ENCODE measurements at places on chromosomes 5 and 9.

DNA sequence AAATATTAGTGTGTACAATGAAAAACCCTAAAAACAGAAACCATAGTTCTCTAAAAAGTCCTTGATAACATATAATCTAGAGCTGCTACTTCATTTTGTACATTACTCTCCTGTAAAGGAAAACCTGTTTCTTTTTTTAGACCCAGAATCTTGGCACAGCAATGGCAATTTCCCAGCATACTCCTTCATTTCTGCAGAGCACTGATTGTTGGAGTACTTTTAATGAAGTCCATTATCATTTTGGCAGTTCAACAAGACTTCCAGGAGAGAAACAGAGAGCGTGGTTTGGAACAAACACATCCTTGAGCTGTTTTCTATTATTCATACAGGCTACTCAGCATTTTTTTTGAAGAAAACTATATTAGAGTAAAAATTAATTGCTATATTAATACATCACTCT, 22.7 kb upstream of the MROH2B start:
- no peak for DNase-seq

DNA sequence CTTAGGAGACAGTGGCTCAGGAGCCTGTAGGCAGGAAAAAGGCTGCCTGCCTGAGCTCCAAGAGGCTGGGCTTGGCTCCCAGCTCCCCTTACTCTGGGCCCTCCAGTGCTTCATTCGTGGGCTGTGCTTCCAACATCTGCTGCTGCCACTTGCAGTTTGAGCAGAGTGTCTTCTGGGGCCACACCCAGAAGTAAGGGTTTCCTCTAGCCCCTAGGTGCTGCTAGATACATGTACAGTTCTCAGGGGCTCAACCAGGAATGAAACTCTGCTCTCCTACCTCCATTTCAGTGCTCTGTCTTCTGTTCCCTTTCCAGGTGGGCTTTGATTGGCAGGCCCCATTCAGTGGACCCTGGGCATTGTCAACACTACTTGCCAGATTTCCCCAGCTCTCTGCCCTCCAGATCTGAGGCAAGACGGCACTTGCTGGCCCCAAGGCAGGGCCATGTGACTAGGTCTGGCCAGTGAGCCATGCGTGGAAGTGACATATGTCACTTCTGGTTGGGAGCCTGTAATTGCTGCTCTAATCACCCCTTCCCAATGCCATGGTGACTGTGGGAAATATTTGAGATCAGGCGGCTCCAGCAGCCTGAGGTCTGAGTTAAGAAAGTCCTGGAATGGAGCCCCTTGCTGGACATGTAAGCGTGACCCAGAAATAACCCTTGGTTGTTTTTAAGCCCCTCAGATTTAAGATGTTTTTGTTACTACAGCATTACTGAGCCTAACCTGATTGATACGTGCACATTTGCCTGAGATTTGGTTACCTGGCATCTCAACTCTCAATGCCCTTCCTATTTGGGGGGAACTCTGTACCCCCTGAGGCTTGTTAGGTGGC, 9.4 kb upstream of the BOD1 start:
- DNase-seq: no peak

GRCh38 chr5:2602451-2603271, 148.8 kb downstream of the IRX2 start:
- no peak for DNase-seq

DNA sequence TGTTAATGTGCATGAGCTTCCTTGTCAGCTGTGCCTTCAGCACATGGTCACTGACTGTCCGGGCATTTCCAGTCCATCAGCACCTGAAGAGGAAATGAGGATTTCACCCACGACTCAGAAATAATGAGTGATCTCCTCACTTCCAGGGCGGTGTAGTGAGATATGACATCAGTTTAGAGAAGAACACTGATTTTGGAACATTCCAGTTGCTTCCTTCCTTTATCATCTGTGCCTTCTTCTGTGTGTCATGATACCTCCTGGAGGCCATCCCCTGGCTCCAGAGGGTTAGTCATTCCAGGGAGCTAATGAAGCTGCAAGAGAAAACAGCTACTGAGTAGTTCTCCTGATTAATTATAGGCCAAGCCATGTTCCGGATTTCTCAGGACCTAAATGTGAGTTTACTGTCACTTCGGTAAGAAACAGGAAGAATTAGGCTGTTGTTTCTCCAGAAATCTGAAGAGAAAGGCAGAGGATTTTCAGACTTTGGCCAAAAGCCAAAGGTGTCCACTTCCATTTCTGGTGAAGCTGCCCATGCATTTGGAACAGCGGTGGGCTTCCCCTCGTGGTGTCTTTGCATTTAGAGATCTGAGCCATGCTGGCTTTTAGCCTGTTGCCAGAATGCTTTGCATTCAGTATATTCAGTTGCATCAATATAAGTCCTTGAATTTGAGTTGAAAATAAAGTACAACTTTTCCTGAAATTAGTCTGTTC, 161.3 kb upstream of the OTULINL start:
- no peak for DNase-seq

DNA sequence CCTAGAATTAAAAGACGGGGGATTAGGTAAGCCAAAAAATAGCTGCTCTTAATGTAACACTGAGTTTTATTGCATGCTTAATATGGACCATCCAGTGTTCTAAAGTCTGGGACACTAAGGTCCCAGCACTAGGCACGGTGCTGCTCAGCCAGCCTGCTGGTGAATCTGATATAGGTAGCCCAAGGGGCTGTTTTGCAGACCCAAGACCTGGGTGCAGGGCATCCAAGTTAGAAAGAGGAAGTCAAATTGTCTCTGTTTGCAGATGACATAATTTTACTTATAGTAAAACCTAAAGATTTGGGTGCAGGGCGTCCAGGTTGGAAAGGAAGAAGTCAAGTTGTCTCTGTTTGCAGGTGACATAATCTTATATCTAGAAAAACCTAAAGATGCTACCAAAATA, 17.8 kb downstream of the IFNA5 start:
- DNase-seq: no peak

GRCh38 chr5:58012102-58012501, 447.8 kb downstream of the PLK2 start:
- DNase-seq: no peak

DNA sequence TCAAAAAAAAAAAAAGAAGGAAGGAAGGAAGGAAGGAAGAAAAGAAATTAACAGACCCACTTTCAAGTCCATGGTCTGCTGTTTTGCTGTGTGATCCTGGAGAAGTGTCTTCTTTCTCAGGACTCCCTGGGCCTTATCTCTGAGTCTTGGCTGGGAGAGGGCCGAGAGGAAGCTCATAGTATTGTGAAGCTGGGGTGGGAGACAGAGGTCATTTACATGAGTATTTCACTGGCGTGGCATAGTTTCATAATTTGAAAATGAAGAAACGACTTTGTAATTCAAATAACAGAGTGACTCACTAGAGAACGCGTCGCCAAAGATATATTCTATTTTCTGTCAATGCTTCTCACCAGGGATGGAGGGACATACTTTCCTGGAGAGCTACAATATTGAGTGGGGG, 2.4 kb upstream of the C9orf50 start:
- no peak for DNase-seq

DNA sequence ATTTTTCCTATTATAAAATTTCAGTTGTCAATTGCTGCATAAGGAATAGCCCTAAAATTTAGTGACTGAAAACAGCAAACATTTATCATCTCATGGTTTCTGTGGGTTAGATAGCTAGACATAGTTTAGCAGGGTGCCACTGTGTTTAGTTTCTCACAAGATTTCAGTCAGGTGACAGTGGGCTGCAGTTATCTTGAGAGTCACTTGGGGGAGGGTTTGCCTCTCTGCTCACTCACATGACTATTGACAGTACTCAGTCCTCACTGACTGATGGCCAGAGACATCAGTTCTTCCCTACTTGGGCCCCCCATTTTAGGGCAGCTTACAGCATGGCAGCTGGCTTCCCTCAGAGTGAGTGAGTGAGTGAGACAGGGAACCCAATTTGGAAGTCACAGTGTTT, 42.0 kb downstream of the PBX3 start:
- no peak for DNase-seq

- DNase-seq: no peak
These were observed 42.8 kb downstream of the TIMD4 start for GRCh38 chr5:156920042-156920860.

- no peak for DNase-seq
These were observed 206.3 kb downstream of the CACNA1B start for GRCh38 chr9:138083873-138084272.

All from GM12864 (cell line).